ENCODE measurements at places on chromosomes 12 and 14.

GRCh38 chr14:100065942-100066574, 836 bp downstream of the EVL start:
- peak; percentile 69 for DNase-seq

- DNase-seq = no peak
Measured at GRCh38 chr12:69719336-69720316, 19.0 kb upstream of the RAB3IP start.

- no peak for DNase-seq
Measured at GRCh38 chr14:78764645-78765044, 594.5 kb downstream of the NRXN3 start.

DNA sequence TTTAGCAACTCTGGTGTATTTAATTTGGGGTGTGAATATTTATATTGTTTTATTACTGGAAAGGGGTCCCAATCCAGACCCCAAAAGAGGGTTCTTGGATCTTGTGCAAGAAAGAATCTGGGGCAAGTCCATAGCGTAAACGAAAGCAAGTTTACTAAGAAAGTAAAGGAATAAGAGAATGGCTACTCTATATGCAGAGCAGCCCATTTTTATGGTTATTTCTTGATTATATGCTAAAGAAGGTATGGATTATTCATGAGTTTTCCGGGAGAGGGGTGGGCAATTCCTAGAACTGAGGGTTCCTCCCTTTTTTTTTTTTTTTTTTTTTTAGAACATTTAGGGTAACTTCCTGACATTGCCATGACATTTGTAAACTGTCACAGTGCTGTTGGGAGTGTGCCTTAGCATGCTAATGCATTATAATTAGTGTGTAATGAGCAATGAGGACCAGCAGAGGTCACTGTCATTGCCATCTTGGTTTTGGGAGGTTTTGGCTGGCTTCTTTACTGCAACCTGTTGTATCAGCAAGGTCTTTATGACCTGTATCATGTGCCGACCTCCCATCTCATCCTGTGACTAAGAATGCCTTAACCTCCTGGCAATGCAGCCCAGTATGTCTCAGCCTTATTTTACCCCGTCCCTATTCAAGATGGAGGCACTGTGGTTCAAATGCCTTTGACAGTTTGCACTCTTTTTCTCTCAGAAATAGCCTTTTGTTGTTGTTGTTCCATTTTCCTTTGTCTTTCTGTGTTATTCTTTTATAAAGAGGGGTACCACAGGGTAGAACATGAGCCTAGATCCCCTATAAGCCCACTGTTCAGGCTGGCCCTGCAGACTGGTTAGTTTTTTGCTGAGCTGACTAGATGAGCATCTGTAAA, 75.5 kb upstream of the DCD start:
- DNase-seq = no peak

- no peak for DNase-seq
Measured at GRCh38 chr12:10155966-10156365, 16.0 kb downstream of the OLR1 start.

- DNase-seq = no peak
Measured at GRCh38 chr12:113170457-113170856, 14.8 kb downstream of the DDX54 start.

GRCh38 chr12:50555471-50555885, 50.7 kb downstream of the DIP2B start:
- peak; percentile 65 for DNase-seq

- no peak for DNase-seq
Measured at GRCh38 chr14:91898372-91898771, 31.0 kb upstream of the TC2N start.

DNA sequence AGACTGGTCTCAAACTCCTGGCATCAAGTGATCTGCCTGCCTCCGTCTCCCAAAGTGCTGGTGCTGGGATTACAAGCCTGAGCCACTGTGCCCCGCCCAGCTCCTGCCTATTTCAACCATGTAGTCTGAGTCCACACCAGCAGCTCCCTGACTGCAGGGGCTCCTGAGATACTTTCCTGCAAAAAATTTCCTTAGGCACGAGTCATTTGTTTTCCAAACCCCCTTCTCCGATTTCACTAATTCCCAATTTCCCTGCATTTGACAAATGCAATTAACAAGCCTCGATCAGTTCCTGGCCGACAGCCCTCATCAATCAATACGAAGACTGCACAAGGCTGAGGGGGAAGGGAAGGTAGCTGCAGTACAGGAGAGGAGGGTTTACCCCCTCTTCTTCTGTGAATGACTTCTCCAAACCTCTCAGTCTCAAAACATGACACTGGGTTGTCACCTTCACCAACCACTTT, 10.1 kb downstream of the PSMB5 start:
- DNase-seq = no peak

GRCh38 chr14:104082807-104083206, 2.7 kb upstream of the ASPG start:
- DNase-seq = no peak

- DNase-seq = no peak
Measured at GRCh38 chr12:89225808-89226411, 126.4 kb downstream of the DUSP6 start.

GRCh38 chr12:11827091-11828061, 177.9 kb downstream of the ETV6 start:
- DNase-seq = no peak

Data from T-helper 2 cell (primary cell).